ENCODE measurements at places on chromosomes 1 and 21. TPM values are rescaled to one million over a fixed set of nuclear protein-coding genes. Genes with fewer than 3 reads are reported as not detected.

- peaks cover 70% of the 10 kb centered on the region for H3K4me1 ChIP-seq
- no peaks in the 10 kb centered on the region for H3K27me3 ChIP-seq
- DNase-seq: peak; percentile 22
- peak overlapping the region; percentile 99 for H3K27ac ChIP-seq
- H3K4me3 ChIP-seq: peak overlapping the region; percentile 84
Measured at GRCh38 chr1:85581802-85582686, 1.5 kb downstream of the CCN1 start.

Gene ZBTB17
- 24.7 TPM for total RNA-seq

Gene ALDH4A1
- total RNA-seq: 35.9 TPM

GRCh38 chr1:101980974-101981373 is 15.8 kb downstream of the OLFM3 start:
- H3K4me3 ChIP-seq: no peak overlapping the region
- no peaks in the 10 kb centered on the region for H3K36me3 ChIP-seq
- H3K27ac ChIP-seq: no peak overlapping the region
- H3K4me1 ChIP-seq: no peaks in the 10 kb centered on the region
- no peak for DNase-seq
- H3K27me3 ChIP-seq: no peaks in the 10 kb centered on the region

- no peak for DNase-seq
- H3K27ac ChIP-seq: peak overlapping the region; percentile 91
- no peaks in the 10 kb centered on the region for H3K27me3 ChIP-seq
- peaks cover 18% of the 10 kb centered on the region for H3K36me3 ChIP-seq
- peak overlapping the region; percentile 99 for H3K4me3 ChIP-seq
Measured at GRCh38 chr1:3623441-3624199, 1.2 kb upstream of the TPRG1L start.

DNA sequence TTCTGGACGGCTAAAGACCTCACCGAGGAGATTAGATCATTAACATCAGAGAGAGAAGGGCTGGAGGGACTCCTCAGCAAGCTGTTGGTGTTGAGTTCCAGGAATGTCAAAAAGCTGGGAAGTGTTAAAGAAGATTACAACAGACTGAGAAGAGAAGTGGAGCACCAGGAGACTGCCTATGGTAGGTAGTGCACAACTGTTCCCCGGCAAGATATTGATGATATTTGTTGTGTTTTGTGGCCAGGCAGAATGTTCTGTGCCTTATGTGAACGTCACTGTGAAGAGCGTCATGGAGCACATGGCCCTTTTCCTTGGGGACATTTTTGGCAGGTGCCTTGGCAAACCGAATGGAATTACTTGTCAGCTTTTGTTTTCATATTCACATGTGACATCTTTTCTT is 191.7 kb downstream of the DISC1 start:
- H3K36me3 ChIP-seq: peaks cover 5% of the 10 kb centered on the region
- peaks cover 65% of the 10 kb centered on the region for H3K4me1 ChIP-seq

DNA sequence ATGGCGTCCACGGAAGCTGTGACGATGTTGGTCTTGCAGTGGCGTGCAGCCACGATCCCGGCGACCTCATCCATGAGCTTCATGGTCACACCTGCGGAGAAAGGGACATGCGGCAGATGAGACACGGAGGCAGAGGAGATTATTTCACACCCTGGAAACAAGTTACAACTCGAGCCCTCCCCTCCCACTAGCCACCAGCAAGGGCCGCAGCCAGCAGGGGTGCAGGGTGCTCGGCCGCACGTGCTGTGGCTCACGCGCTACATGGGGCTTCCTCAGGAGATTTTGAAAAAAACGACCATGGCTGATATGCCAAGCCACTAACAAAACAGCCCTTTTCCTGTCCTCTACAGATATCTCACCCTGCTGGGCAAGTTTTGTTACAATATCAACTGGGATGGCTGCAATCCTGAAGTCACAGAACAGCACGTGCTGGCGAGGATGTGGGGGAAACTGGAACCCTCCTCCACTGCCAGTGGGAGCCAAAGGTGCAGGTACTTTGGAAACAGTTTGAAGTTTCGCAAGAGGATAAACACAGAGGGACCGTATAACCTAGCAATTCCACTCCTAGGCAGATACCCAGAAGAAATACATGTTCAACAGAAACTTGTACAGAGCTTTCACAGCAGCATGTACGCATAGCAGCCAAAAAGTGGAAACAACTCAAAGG is 34.1 kb upstream of the GPR153 start:
- peaks cover 32% of the 10 kb centered on the region for H3K4me1 ChIP-seq
- no peak overlapping the region for H3K4me3 ChIP-seq
- H3K27ac ChIP-seq: no peak overlapping the region

Gene OLFML3
- 14.3 TPM for total RNA-seq

DNA sequence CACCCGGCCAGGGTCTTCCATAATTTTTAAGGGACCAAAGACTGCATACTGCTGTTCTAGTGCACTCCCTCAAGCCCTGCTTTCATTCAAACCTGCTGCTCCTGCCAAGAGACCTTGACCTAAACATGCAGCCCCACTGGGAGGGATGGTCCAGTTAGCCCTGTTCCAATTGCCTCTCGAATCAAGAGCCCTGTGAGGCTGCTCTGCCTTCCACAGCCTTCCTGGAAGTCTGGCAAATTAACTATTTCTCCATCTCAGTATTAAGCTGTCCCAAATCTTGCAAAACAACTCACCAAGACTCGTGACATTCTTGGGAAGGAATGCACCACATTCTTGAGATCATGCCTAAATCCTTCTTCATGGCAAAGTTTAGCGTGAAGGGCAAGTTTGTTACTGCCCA is 231.3 kb downstream of the C1orf94 start:
- H3K27me3 ChIP-seq: peaks cover 30% of the 10 kb centered on the region
- H3K4me3 ChIP-seq: no peak overlapping the region
- H3K4me1 ChIP-seq: no peaks in the 10 kb centered on the region
- H3K27ac ChIP-seq: no peak overlapping the region
- H3K36me3 ChIP-seq: no peaks in the 10 kb centered on the region
- DNase-seq: no peak

GRCh38 chr21:43781846-43782245 is 5.7 kb upstream of the CSTB start:
- H3K4me3 ChIP-seq: no peak overlapping the region
- H3K36me3 ChIP-seq: no peaks in the 10 kb centered on the region
- no peaks in the 10 kb centered on the region for H3K27me3 ChIP-seq

Gene FHL3
- 15.8 TPM for total RNA-seq

DNA sequence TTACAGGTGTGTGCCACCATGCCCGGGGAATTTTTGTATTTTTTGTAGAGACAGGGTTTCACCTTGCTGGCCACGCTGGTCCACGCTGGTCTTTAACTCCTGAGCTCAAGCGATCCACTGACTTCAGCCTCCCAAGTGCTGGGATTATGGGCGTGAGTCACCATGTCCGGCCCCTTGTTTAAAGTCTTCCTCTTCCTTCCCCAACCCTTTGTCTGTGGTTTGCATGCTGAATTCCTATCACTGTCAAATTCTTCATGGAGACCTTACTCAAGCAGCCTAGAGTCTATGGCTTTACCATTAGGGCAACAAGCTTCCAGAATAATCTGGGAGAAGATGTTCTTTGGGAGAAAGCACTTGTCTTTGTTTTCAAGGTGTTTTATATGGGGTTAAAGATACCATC is 34.7 kb downstream of the B3GALT5 start:
- no peak overlapping the region for H3K4me3 ChIP-seq
- H3K27ac ChIP-seq: no peak overlapping the region
- H3K36me3 ChIP-seq: no peaks in the 10 kb centered on the region
- H3K27me3 ChIP-seq: no peaks in the 10 kb centered on the region
- no peaks in the 10 kb centered on the region for H3K4me1 ChIP-seq

DNA sequence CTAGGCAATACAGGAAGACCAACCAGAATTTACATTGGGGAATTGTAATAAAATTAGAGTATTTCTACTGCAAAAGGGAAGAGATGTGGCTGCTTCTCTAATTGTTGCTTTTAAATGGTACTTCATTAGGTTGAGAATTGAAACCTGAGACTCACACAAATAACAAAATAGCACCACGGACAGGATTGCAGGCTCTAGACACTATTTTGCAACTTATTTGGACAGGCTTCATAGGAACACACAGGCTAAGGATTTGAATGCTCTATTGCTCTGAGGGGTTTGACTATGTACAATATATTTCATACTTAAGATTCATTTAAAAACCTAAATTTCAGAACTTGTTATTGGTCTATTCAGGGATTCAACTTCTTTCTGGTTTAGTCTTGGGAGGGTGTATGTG is 79.6 kb downstream of the ATP1B1 start:
- no peaks in the 10 kb centered on the region for H3K27me3 ChIP-seq
- no peaks in the 10 kb centered on the region for H3K4me1 ChIP-seq
- no peaks in the 10 kb centered on the region for H3K36me3 ChIP-seq
- no peak overlapping the region for H3K4me3 ChIP-seq
- no peak for DNase-seq

Gene KANK4
- total RNA-seq: 0.11 TPM

Gene AADACL3
- not detected for total RNA-seq

GRCh38 chr1:157115429-157115838 is 15.8 kb upstream of the ETV3L start:
- DNase-seq: no peak
- peaks cover 45% of the 10 kb centered on the region for H3K27me3 ChIP-seq
- H3K4me3 ChIP-seq: no peak overlapping the region
- no peak overlapping the region for H3K27ac ChIP-seq
- H3K4me1 ChIP-seq: peaks cover 6% of the 10 kb centered on the region

DNA sequence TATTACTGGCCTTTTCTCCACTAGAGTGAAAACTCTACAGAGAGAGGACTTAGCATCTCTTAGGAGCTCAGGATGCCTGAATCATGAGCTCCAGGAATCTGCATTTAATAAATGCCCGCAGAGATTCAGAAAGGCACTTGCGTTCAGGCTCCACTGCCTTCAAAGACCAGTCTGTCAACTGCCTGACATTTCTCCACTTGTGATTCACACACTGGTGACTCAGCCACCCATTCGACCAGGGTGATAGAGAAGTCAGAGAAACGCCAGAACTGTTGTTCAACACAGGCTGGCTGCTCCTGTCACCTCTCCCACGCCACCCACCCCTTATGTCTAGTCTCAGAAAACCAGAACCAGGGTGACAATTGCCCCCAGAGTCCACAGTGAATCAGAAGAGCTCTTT is 26.9 kb upstream of the LBR start:
- H3K36me3 ChIP-seq: no peaks in the 10 kb centered on the region
- H3K4me3 ChIP-seq: no peak overlapping the region
- no peak overlapping the region for H3K27ac ChIP-seq

DNA sequence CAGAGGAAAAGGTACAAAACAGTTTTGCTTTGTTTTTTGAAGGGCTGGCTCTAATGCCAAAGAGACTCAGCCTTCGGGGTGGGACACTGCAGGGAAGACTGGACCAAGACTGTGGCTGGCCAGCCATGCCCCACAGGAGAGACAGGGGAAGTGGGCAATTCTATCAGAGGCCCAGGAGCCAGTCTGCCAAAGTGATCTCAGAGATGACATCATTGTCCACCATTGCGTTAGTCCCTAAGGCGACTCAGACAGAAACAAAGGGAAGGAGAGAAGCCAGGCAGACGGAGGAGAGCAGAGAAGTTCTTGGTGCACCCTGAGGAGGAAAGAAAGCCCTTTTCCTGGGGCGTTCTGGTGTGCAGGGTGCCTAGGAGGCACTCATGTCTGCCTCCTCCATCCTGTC is 26.4 kb downstream of the OPTC start:
- H3K27me3 ChIP-seq: no peaks in the 10 kb centered on the region
- DNase-seq: no peak
- no peak overlapping the region for H3K4me3 ChIP-seq
- no peaks in the 10 kb centered on the region for H3K36me3 ChIP-seq
- H3K4me1 ChIP-seq: peaks cover 40% of the 10 kb centered on the region
- H3K27ac ChIP-seq: no peak overlapping the region

GRCh38 chr21:42302076-42302650 is 13.0 kb downstream of the TFF3 start:
- H3K27ac ChIP-seq: peak overlapping the region; percentile 80
- peaks cover 6% of the 10 kb centered on the region for H3K36me3 ChIP-seq
- peaks cover 14% of the 10 kb centered on the region for H3K27me3 ChIP-seq
- DNase-seq: no peak
- no peak overlapping the region for H3K4me3 ChIP-seq

- no peak for DNase-seq
- H3K36me3 ChIP-seq: no peaks in the 10 kb centered on the region
- peaks cover 4% of the 10 kb centered on the region for H3K27me3 ChIP-seq
- H3K4me3 ChIP-seq: no peak overlapping the region
- H3K27ac ChIP-seq: no peak overlapping the region
Measured at GRCh38 chr1:115112496-115113375, 23.4 kb upstream of the TSPAN2 start.

All from left ventricle myocardium inferior (tissue), 1 donor.